ENCODE measurements at places on chromosomes 7 and 10.

DNA sequence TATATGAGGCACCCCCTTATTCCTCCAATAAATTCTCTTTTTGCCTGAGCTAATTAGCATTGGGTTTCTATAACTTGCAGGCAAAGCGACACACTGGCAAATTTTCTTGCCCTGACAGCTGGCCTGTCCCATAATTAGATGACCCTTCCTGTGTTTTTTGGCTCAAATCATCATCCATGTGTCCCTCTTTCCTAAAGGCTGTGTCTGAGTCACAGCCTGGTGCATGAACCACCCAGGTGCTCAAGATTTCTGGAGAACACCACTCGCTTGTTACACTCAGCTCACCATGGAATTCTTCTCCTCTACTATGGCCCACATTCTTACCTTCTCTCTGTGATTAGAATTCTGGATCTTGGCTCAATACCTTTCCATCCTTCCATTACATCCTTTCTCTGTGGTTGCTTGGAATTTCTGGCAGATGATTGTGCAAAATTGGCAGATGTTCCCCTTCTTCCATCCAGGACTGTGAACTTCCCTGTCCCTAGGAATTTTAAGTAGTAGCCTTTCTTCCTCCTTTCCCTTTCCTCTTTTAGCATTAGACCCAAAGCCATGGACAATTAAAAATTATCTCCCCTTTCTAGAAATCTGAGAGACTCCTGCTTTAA is 116.0 kb upstream of the ANKRD1 start:
- DNase-seq: no peak

DNA sequence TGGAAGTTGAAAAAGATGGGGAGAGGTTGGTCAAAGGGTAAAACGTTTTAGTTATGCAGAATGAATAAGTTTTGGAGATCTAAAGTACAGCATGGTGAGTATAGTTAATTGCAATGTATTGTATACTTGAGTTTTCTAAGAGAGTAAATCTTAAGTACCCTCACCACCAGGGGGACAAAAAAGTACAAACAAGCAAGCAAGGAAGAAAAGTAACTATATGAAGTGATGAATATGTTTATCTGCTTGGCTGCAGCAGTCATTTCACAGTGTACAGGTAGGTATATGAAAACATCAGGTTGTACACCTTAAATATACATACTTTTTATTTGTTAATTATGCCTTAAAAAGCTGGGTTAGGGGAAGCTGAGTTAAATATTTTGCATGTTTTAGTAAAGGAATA is 157.3 kb downstream of the PCLO start:
- no peak for DNase-seq

DNA sequence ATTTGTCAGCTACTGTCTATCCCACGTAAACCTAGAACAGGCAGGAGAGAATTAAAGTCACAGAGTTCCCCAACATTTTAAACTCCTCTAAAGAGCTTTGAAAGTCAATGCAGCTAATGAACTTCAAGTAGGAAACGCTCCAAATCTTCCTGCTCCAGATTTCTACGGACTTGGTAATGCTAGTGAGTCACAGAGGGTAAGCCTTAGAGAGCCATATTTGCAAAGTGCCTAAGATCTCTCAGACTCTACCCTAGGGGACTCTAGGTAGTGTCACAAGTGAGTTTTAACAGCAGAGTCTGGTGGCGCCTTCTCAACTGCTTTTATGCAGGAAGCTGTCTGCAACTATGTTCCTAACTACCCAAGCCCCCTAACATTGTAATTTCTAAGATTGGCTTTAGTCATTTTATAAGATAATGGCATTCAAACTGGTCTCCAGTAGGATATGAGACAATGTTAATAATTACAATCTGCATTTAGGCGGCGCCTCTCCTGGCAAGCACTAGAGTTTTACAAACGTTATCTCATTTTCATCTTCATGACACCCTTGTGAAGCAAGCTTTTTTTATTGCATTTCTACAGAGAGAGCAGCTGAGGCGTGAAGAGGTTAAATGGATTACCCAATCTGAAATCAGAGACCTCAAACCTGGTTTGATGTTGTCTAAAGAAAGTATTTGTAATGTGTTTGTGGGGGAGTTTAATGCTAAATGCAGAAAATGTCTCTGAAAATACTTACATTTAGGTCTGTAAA is 22.0 kb upstream of the FZD1 start:
- DNase-seq: no peak

- DNase-seq: no peak
These were observed 237.9 kb downstream of the EMX2 start for GRCh38 chr10:117780411-117780810.
